Activated T-helper 1 cell treated with anti-CD3 and anti-CD28 coated beads, Interleukin-12 subunit alpha, Interleukin-12 subunit beta, Interleukin-2, Interleukin-4 antibody, amounts not matched to agents 30 ng/mL and 10 ng/mL and 1 ng/mL, durations not matched to agents 14 hours and 24 hours and 36 hours (primary cell): ENCODE measurements at places on chromosomes 11 and 22. TPM values are rescaled to one million over a fixed set of nuclear protein-coding genes. Genes with fewer than 3 reads are reported as not detected.
A peak's percentile ranks its signal among the peaks of the same experiment; 100 is the strongest.

- peak overlapping the region; percentile 87 for H3K4me3 ChIP-seq
- peaks cover 1% of the 10 kb centered on the region for H3K27me3 ChIP-seq
- H3K36me3 ChIP-seq = no peaks in the 10 kb centered on the region
- peaks cover 12% of the 10 kb centered on the region for H3K4me1 ChIP-seq
- peak overlapping the region; percentile 66 for H3K27ac ChIP-seq
- DNase-seq = no peak
These were observed 908 bp downstream of the PLCB3 start for GRCh38 chr11:64252003-64252872.

DNA sequence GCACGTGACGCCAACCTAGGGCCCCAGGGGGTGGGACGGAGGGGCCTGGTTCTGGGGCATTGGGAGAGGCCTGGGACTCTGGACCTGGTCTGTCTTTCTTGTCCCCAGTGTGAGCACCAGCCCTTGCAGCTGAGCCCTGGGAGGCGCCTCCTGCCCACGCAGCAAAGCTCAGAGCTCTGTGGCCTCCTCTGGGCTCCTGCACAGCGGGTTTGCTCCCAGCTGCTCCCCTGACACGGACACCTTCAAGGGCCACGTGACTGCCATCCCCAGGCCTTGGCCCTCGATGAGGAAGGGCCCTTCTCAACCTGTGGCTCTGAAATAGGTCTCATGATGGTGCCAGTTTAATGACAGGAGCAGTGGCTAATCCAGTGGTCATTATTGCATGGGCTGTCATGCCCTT is 31.5 kb upstream of the CCDC188 start:
- H3K27me3 ChIP-seq = no peaks in the 10 kb centered on the region
- no peaks in the 10 kb centered on the region for H3K36me3 ChIP-seq
- no peak overlapping the region for H3K27ac ChIP-seq

- peaks cover 2% of the 10 kb centered on the region for H3K27me3 ChIP-seq
- H3K27ac ChIP-seq = no peak overlapping the region
- no peaks in the 10 kb centered on the region for H3K36me3 ChIP-seq
- no peak overlapping the region for H3K4me3 ChIP-seq
- DNase-seq = no peak
- H3K4me1 ChIP-seq = no peaks in the 10 kb centered on the region
These were observed 227.6 kb upstream of the CARD18 start for GRCh38 chr11:105367129-105367528.

- no peak overlapping the region for H3K27ac ChIP-seq
- no peaks in the 10 kb centered on the region for H3K27me3 ChIP-seq
- no peak for DNase-seq
- no peaks in the 10 kb centered on the region for H3K4me1 ChIP-seq
- no peak overlapping the region for H3K4me3 ChIP-seq
These were observed 51.9 kb upstream of the CDON start for GRCh38 chr11:126114486-126115126.

- H3K4me3 ChIP-seq = no peak overlapping the region
- no peaks in the 10 kb centered on the region for H3K27me3 ChIP-seq
- no peaks in the 10 kb centered on the region for H3K36me3 ChIP-seq
- DNase-seq = no peak
These were observed 24.5 kb downstream of the GAS2 start for GRCh38 chr11:22690871-22691270.

GRCh38 chr11:45332276-45332934 is 46.3 kb upstream of the SYT13 start:
- H3K36me3 ChIP-seq = no peaks in the 10 kb centered on the region
- peaks cover 11% of the 10 kb centered on the region for H3K27me3 ChIP-seq
- H3K4me3 ChIP-seq = no peak overlapping the region
- H3K27ac ChIP-seq = no peak overlapping the region

- peak overlapping the region; percentile 1 for H3K4me3 ChIP-seq
- H3K27ac ChIP-seq = peak overlapping the region; percentile 75
- peaks cover 92% of the 10 kb centered on the region for H3K4me1 ChIP-seq
- DNase-seq = peak; percentile 51
- H3K27me3 ChIP-seq = peaks cover 2% of the 10 kb centered on the region
- no peaks in the 10 kb centered on the region for H3K36me3 ChIP-seq
These were observed 10.9 kb upstream of the FCHSD2 start for GRCh38 chr11:73152861-73153483.

GRCh38 chr11:102912482-102912830 is 37.7 kb upstream of the MMP12 start:
- H3K36me3 ChIP-seq = no peaks in the 10 kb centered on the region
- H3K4me1 ChIP-seq = no peaks in the 10 kb centered on the region
- peaks cover 6% of the 10 kb centered on the region for H3K27me3 ChIP-seq
- H3K27ac ChIP-seq = no peak overlapping the region

DNA sequence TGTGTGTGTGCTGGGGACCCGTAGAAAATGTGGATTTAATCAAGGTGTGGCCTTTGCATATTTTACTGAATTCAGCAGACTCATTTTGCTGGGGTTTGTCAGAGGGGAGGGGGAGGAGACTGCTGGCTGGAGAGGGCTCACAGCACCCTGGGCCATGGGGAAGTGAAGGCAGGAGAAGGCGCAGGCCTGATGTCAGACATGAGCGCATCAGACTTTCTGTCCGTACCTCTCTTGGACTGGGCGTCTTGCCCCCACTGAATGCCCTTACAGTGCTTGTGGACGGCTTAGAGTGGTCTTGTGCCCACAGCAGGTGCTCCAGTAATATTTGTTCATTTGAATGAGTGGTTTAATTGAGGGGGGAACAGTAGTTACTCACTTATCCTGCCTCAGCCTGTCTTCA is 75.2 kb downstream of the TEAD1 start:
- no peaks in the 10 kb centered on the region for H3K36me3 ChIP-seq
- no peak overlapping the region for H3K27ac ChIP-seq
- no peaks in the 10 kb centered on the region for H3K4me1 ChIP-seq
- DNase-seq = no peak
- H3K4me3 ChIP-seq = no peak overlapping the region

GRCh38 chr11:12693479-12694182 is 19.4 kb downstream of the TEAD1 start:
- H3K4me3 ChIP-seq = no peak overlapping the region
- H3K36me3 ChIP-seq = no peaks in the 10 kb centered on the region
- no peak overlapping the region for H3K27ac ChIP-seq

GRCh38 chr11:45043755-45044475 is 93.2 kb upstream of the TP53I11 start:
- H3K36me3 ChIP-seq = no peaks in the 10 kb centered on the region
- H3K27me3 ChIP-seq = peaks cover 3% of the 10 kb centered on the region
- H3K4me1 ChIP-seq = peaks cover 9% of the 10 kb centered on the region
- DNase-seq = no peak

DNA sequence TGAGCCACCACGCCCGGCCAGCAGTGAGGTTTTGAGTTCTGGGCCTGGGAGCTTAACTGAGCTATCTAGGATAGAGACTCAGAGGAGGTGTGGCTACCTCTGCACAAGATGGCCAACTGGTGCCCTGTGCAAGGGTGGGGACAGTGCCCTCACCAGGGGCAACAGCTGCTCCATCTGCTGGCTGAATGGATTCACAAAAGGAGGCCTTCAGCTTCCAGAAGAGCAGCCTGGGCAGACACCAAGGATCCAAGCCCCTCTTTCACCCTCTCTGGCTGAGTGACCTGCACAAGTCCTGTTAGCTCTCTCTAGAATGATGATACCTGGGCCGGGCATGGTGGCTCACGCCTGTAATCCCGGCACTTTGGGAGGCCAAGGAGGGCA is 33.5 kb upstream of the BAIAP2L2 start:
- DNase-seq = no peak
- H3K27me3 ChIP-seq = peaks cover 1% of the 10 kb centered on the region
- H3K4me3 ChIP-seq = no peak overlapping the region
- H3K27ac ChIP-seq = no peak overlapping the region
- peaks cover 9% of the 10 kb centered on the region for H3K36me3 ChIP-seq
- H3K4me1 ChIP-seq = peaks cover 15% of the 10 kb centered on the region

- H3K4me1 ChIP-seq = no peaks in the 10 kb centered on the region
- H3K36me3 ChIP-seq = no peaks in the 10 kb centered on the region
- peaks cover 4% of the 10 kb centered on the region for H3K27me3 ChIP-seq
- no peak overlapping the region for H3K4me3 ChIP-seq
- H3K27ac ChIP-seq = no peak overlapping the region
These were observed 165.9 kb upstream of the NECTIN1 start for GRCh38 chr11:119894916-119895315.

- H3K4me1 ChIP-seq = no peaks in the 10 kb centered on the region
- no peak overlapping the region for H3K4me3 ChIP-seq
- no peak for DNase-seq
- H3K27ac ChIP-seq = no peak overlapping the region
These were observed 68.5 kb upstream of the LMO1 start for GRCh38 chr11:8332196-8332595.

DNA sequence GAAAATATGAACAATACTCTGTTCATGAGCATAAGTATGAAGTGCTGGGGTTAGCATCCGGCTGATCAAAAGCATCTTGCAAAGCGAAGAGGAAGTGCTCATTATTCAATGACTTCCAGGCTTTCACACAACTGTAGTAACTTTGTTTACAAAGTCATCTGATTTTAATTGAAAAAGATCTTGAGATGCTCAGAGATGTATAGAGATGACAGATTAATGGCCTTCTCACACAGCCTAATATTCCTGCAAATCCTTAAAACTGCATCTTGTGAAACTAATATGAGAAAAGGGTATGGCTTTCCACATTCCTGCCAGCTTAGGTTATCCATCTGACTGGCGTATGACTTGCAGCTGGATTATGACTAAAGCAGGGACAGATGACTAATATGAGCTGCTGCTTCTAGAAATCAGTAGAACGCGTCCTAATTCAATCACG is 125.4 kb downstream of the CASP12 start:
- H3K36me3 ChIP-seq = no peaks in the 10 kb centered on the region
- H3K4me3 ChIP-seq = no peak overlapping the region
- H3K27ac ChIP-seq = no peak overlapping the region
- no peaks in the 10 kb centered on the region for H3K27me3 ChIP-seq
- DNase-seq = no peak

GRCh38 chr11:19027829-19028595 is 32.5 kb downstream of the MRGPRX2 start:
- H3K27ac ChIP-seq = no peak overlapping the region
- no peaks in the 10 kb centered on the region for H3K36me3 ChIP-seq
- peaks cover 22% of the 10 kb centered on the region for H3K4me1 ChIP-seq
- no peak overlapping the region for H3K4me3 ChIP-seq

- no peak overlapping the region for H3K27ac ChIP-seq
- peaks cover 43% of the 10 kb centered on the region for H3K27me3 ChIP-seq
- no peaks in the 10 kb centered on the region for H3K4me1 ChIP-seq
- no peaks in the 10 kb centered on the region for H3K36me3 ChIP-seq
These were observed 17.9 kb upstream of the FGF19 start for GRCh38 chr11:69721745-69722144.

DNA sequence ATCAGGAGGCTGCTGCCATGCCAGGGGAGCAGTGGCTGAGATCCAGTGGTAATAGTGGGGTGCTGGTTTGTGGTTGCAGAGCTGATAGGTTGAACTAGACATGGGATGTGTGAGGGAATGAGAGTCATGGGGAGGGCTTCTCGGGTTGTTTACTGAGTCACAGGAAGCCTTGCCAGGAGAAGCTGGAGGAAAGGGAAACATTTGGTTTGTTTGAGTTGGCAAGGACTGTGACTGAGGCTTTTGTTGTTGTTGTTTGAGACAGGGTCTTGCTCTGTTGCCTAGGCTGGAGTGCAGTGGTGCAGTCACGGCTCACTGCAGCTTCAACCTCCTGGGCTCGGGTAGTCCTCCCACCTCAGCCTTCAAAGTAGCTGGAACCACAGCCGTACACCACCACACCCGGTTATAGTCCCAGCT is 49.3 kb downstream of the CABIN1 start:
- peaks cover 53% of the 10 kb centered on the region for H3K36me3 ChIP-seq
- no peaks in the 10 kb centered on the region for H3K4me1 ChIP-seq
- no peak overlapping the region for H3K4me3 ChIP-seq
- no peaks in the 10 kb centered on the region for H3K27me3 ChIP-seq

DNA sequence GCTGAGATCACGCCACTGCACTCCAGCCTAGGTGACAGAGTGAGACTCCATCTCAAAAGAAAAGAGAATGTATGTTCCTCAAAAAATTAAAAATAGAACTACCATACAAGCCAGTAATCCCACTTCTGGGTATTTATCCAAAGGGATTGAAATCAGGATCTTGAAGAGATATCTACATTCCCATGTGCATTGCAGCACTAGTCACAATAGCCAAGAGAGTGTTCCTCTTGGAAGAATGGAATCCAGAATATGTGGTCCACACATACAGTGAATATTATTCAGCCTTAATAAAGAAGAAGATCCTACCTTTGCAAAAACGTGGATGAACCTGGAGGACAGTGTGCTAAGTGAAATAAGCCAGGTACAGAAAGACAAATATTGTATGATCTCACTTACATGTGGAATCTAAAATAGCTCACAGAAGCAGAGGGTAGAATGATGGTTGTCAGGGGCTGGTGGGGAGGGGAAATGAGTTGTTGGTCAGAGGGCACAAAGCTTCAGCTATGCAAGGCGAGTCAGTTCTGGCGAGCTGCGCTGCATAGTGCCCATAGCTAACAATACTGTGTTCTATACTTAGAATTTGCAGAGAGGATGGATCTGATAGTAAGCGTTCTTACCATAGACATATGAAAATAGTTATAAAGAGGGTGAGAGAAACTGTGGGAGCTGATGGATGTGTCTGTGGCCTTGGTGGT is 32.1 kb downstream of the GRIK4 start:
- H3K36me3 ChIP-seq = no peaks in the 10 kb centered on the region
- DNase-seq = no peak
- H3K4me1 ChIP-seq = no peaks in the 10 kb centered on the region
- peaks cover 8% of the 10 kb centered on the region for H3K27me3 ChIP-seq
- H3K4me3 ChIP-seq = no peak overlapping the region

ELF5 gene
- total RNA-seq = not detected in 2 replicates

GAS2L1 gene
- total RNA-seq = 2.6 and 3.2 TPM in 2 replicates

ACAD8 gene
- total RNA-seq = 25.6 and 26.2 TPM in 2 replicates

UBE4A gene
- 44.1 and 46.0 TPM in 2 replicates for total RNA-seq

P2RX6 gene
- 0.18 and 0.22 TPM in 2 replicates for total RNA-seq

C11orf86 gene
- total RNA-seq = not detected in 2 replicates

WT1 gene
- total RNA-seq = not detected in 2 replicates

PHRF1 gene
- 58.6 and 59.8 TPM in 2 replicates for total RNA-seq

GGTLC2 gene
- total RNA-seq = not detected in 2 replicates

TMEM191B gene
- not detected in 2 replicates for total RNA-seq
